ENCODE measurements at places on chromosomes 2 and 18.

DNA sequence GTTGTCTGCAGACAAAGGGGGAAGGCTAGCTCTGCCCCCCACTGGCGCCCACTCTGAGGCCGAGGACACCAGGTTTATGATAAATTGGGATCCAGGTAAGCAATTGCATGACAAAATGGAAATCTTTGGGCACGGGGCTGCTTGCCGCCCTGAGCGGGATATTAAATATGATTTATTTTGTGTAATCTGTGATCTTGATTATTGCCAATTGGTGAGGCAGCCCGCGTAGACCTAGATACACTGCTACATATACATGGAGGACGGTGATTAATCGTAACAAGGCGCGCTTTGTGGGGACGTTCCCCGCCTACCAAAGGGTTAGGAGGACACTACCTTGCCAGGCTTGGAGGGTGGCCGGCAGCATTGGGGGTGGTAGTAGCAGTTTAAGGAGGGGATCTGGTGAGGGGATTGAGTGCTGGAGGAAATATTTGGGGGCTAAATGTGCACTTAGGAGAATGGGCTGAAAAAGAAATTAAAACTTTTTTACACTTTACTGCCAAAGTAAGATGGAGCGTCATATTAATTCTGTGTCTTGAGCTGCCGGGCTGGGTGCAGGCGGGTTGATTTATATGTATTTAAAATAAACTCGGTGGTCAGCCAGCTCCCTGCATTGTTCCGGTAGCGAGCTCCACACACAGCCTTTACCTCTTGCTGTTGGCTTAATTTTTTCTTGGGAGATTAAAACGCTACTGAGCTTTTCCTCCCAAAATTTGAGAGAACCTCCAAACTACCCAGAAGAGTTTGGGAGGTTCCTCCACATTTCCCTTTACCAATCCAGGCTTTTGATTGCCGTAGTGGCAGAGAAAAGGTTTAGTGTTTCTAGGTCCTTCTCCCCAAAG, 4.1 kb downstream of the HOXD3 start:
- no peak for DNase-seq

DNA sequence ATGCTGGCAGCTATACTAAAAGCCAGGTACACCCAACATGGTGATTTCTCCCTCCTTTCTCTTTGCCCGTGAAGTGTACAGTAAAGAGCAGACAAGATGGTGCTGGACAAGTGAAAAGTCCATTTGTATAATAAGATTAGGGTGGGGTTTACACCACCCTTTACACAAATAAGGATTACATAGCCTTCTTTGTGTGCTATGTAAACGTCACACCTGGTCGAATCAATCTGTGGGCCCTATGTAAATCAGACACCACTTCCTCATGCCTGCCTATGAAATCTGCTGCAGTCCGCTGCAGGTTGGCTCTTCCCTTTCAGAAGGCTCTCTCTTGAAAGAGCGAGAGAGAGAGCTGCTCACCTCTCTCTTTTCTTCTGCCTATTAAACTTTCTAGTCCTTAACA, 1054.3 kb upstream of the SLC39A10 start:
- DNase-seq = no peak

DNA sequence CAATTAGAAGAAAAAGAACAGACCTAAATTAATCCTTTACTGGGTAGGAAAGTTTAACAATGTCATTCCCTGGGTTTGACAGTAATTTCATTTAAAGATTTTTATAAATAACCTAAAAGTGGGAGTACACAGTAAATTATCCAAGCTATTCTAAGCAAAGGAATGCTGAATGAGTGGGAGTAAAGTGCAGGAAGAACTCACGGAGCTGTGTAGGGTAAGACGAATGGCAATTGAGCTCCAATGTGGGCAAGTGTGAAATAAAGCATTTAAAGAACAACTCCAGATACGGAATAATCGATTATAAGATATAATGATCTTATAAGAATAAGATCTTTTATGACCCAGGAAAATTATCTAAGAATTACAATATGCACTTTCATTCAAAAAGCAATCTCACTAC, 93.2 kb downstream of the LRRTM4 start:
- DNase-seq = no peak

- no peak for DNase-seq
These were observed 295.8 kb upstream of the ACVR2A start for GRCh38 chr2:147549054-147549453.

DNA sequence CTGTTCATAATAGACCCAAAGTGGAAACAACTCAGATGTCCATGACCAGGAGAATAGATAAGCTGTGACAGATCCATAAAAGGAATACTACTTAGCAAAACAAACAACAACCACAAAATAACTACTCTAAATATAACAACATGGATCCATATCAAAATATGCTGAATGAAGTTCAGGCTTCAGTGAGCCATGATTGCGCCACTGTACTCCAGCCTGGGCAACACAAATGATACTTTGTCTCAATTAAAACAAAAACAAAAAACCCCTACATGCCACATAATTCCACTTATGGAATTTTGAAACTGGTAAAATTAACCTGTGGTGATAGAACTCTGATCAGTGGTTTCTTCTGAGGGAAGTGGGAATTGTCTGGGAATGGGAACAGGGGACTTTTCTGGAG, 11.2 kb upstream of the MYO3B start:
- no peak for DNase-seq

DNA sequence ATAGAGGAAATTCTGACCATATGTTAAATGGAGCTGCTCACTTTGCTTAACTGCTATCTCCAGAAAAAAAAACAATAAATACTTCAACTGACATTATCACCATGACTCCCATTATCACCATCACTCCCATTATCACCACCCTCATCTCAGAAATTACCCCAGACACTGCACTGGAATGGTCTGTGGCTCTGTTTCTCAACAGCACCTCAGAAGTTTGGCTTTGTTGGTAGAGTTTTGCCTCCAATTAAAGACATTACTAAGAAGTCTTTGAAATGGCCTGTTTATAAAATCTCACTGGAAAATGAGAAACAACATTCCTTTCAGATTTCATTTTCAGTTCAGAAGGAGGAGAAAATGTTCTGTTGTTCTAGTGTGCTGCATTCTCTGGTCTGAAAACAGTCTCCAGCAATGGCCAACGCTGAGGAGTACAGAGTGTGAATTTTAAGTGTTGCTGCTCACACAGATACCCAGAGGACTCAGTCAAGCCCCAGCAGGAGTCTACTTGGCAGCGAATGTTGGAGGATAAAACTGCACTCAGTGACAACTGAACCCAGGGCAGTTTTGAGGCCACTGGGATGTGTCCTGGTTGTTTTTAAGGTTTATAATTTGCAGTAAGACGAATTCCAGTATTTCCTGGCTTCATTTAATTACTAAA, 364.5 kb upstream of the CDH2 start:
- no peak for DNase-seq

- no peak for DNase-seq
These were observed 119.8 kb upstream of the ARHGAP28 start for GRCh38 chr18:6609666-6610264.

DNA sequence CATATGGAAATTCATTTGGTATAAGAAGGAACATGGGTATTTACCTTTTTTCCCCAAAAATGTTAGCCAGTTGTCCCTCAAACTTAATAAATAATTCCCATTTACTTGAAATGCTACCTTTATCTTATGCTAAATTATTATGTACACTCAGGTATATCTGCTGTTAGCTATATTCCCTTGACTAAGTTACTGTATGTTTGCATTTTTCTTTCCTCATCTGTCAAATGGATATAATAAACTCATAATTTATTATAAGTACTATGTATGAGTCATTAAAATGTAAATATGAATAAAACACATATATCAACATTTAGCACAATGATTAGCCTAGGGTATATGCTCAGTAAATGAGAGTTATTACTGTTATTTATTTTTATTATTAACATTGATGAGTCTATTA, 117.4 kb downstream of the PMS1 start:
- no peak for DNase-seq

DNA sequence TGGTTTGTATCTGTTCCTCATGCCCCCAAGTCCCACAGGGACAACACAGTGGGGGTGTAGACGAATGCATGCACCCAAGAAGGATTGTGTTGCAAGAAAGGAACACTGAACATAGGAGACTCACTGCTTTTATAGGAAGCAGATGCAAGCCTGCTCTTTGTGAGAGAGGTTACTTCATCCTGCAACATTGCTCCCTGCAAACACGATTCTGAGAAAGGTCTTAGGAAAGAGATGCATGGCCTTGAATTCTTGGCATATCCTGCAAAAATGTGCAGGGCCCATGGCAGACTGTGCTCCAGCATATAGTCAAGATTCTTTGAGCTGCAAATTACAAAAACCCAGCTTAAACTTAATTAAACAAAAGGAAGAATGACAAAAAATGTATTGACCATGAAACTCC, 312.2 kb upstream of the MGAT5 start:
- DNase-seq = no peak

DNA sequence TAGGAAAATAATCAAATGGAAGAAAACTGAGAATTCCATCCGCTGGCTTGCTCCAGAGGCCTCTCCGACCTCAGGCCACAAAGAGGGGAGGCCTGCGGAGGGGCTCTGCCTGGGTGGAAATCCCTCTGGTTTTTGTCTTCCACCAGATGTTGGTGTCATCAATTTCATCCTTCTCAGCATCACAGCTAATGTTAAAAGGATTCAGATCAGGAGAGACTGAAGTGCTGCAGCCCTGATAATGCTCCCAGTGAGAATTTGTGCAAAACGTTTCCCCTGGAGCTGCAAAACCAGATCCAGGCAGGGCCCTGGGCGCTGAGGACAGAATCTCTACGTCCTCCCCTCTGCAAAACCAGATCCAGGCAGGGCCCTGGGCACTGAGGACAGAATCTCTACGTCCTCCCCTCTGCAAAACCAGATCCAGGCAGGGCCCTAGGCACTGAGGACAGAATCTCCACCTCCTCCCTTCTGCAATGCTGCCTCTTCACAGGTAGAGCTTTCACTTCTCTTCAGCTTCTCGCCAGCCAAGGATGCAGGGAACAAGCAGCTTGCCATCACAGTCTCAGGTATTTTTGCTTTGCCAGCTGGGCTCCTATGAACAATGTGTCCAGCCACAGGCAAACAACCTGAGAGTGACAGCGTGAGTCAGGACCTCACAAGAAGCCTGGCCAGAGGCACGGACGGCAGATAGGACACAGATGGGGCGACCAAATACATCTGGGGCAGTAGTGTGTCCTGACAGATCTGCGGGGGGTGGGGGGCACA, 81.2 kb downstream of the TMEM18 start:
- no peak for DNase-seq

- no peak for DNase-seq
These were observed 256.3 kb downstream of the CCDC178 start for GRCh38 chr18:33184175-33184574.

- no peak for DNase-seq
These were observed 56.8 kb downstream of the FN1 start for GRCh38 chr2:215379039-215379438.

DNA sequence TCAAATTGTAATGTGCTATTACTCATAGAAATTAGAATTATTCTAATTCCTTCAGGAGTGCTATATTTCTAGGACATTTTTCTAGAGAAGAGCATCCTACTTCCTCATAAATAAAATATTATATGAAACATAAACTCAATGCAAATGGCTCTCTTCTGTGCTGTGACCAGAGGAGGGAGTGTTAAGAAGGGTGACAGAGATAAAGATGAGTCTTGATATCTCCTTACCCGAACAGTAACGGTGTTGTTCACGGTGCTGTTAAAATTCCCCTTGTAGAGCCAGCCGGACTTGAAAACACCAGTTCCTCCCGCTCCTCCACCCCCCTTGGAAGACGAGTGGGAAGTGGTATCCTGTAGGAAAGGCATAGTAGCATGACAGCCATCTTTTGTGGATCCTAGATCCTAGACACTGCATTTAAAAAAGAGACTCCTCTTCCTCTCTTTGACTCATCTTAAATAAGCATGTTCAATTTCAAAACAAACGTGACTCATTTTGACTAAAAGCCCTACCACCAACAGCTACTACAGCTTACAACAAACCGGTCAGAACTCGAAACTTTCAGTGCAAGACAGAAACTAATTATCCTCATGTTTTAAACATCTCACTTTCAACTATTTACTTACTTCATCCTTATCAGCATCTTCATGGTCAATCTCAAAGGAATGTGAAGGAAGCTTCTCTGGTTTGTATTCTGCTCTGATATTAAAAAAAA, 156.3 kb downstream of the DOCK10 start:
- DNase-seq = peak; percentile 19

- DNase-seq = no peak
These were observed 26.5 kb downstream of the NFATC1 start for GRCh38 chr18:79422022-79422782.

GRCh38 chr2:44351676-44352075, 9.6 kb downstream of the PREPL start:
- no peak for DNase-seq

- DNase-seq = no peak
These were observed 73.5 kb downstream of the PHLPP1 start for GRCh38 chr18:62788876-62789275.

- DNase-seq = no peak
These were observed 77.0 kb downstream of the EPC2 start for GRCh38 chr2:148721520-148721931.

GRCh38 chr2:191565647-191566198, 112.2 kb upstream of the NABP1 start:
- DNase-seq = no peak

DNA sequence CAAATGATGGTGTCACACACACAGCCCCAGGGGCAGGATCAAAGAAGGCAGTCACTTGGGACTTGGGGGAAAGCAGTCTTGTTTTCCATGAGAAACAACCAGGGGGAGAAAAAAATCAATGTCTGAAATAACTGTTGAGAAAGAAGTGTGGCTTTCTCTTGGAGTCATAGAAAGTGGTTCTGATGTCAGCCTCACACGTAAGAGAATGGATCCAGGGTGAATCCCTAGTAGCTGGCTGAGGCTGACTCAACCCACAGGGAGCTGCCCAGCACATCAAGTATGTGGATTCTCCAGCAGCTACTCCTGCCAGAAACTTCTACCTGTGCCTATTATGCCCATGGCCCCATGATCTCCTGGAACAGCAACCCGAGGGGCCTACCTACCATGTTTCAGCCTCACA, 33.6 kb upstream of the ZBTB7C start:
- DNase-seq = no peak

GRCh38 chr2:239625156-239625845, 224.5 kb upstream of the HDAC4 start:
- DNase-seq = no peak

- DNase-seq = no peak
These were observed 40.1 kb upstream of the GALR1 start for GRCh38 chr18:77209587-77209986.

GRCh38 chr2:64625299-64626145, 28.2 kb downstream of the SERTAD2 start:
- no peak for DNase-seq

- no peak for DNase-seq
These were observed 126.2 kb downstream of the METTL8 start for GRCh38 chr2:171307560-171307959.

All from ACHN (cell line).